AG09319 (cell line): ENCODE measurements at places on chromosomes 13 and 19.

- peak; percentile 19 for DNase-seq
These were observed 8.1 kb downstream of the B3GLCT start for GRCh38 chr13:31207661-31208552.

- DNase-seq = no peak
These were observed 7.7 kb downstream of the AKAP8 start for GRCh38 chr19:15371786-15372380.

DNA sequence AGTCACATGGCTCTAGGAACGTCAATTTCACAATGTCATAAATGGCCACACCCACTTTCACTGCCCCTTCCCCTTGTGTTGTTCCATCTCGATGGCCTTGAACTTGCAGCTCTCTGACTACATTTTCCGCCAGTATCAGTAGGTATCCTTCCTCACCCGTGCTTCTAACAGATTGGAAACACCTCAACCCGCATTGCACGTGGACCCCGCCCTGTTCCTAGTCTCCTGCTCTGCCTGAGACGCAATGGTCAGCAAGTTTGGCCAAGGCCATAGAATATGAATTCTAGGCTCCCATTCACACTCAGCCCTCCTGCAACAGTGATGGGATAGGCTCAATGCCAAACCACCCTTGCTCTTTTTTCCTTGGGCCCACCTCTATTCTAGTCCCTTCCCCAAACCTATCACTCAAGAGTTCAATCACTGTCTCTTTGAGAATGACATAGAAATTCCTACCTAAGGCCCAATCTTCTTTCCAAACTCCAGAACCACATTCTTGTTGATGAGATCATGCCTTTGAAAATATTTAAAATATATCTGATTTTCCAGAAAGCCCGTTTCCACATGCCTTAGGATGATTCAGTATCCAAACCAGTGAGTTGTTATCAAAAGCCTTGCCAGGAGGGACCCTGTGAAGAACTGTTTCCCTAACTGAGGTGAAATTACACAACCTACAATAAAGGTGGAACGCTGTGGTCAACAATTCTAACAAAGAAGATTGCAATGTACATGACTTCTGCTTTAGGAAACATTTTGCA lies 334.6 kb downstream of the MYO16 start:
- no peak for DNase-seq

DNA sequence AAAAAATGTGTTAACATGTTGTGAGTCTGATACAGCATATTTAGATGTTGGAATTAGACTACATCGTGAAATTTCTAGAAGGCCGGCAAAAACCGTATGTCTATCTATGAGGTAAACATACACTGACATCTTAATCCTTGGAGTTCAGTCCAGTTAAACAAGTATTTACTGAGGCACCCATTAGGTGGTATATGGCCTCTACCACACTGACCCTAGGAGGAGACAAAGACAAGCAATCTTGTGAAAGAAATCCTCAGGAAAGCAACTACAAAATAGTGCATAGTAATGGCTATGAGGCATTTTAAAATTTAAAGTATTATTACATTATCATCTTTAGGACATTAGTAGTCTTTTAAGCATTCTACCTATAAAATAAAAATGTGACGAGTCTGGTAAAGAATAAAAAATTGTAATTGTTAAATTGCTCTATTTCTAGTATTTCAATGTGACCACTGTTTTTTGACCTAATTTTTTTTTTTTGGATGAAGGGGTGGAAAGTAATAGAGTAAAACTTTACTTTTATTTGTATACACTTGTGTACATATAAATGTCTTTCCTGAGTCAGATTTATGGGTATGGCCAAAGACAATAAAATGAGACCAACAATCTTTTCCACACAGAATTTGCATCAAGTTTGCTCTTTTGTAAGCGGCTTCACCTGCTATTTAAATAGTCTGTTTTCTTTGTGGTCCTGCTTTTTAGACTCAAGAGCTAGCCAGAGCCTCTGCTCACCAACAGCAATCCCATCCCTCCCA lies 50.5 kb downstream of the KATNAL1 start:
- DNase-seq = no peak

DNA sequence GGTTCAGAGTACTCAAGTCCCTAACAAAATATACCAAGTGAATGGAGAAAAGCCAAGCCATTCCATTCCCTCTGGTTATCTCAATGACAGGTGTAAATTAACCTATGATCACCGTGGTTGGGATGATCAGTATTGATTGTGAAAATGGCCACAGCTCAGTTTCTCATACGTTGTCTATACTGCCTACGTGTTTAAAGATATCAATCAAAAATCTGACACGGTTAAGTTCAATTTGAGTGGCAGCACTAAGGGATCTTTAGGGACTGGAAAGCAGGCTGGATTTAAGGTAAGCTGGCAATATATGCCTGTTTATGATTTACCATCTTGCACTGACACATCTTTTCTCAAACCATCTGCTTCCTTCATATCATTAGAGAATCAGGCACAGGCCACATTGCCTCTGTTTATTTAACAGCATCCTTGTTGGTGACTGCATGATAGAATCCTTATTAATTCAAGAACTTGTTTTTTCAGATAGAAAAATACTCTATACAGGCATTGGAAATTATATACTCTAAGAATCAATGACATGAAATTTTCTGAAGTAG lies 907.9 kb downstream of the PCDH9 start:
- no peak for DNase-seq

DNA sequence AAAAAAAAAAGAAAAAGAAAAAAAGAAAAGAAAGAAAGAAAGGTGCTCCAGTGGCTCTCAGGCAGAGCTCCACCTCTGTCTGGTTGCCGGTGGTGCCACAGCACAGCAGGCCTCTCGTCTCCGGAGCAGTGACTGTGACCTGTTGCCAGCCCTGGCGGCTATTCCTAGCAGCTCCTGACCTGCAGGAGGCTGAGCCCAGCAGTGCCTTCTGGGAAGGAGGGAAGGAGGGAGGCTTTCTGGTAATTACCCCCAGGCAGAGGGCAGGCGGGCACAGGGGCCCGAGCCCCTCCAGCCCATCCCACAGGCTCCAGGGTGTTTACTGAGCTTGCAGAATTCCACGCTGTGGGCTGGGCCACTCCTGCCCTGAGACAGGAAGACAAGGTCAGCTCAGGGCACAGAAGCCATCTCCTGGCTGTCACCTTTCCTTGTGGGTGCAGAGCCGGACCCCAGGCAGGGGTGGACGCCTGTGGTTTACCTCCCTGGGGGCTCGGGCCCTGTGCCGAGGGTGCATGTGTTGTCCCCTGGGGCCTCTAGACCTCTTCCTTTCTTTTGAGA lies 77.9 kb downstream of the GNG7 start:
- DNase-seq = no peak

DNA sequence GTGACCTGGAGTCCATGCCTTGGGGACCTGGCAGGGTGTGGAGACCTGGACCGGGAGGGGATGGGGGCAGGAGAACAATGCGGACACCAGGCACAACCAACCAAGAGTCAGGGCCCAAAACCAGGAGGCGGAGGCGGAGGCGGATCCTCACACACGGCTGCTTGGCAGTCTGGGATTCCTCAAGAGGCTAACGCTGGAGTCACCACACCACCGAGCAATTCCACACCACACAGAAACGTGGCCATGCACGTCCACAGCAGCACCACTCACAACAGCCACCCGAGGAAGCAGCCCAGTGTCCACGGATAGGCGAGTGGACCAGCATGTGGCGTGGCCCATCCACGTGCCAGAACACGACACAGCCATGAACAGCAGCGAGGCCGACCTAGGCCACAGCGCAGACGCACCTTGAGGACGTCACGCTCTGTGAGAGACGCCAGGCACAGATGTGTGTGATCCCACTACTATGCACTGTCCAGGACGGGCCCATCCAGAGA lies 17.7 kb downstream of the SBNO2 start:
- DNase-seq = no peak

- no peak for DNase-seq
These were observed 4.9 kb downstream of the HRC start for GRCh38 chr19:49150106-49150943.

DNA sequence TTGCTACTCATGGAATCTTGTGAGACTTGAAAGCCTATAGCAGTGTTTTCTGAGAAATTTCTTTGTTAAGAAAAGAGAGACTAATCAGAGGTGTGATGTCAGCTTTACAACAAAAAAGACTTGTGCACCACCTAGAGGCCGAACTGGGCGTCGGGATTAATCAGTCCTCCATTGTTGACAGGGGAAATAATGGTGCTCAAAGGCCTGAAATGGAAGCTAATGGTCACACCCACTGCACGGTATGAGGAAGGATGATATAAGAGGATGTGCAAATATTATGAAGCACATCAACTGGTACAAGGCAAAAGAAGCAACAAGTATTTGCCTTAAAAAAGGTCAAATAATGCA lies 480.2 kb upstream of the MIR17HG start:
- DNase-seq = peak; percentile 14

- DNase-seq = no peak
These were observed 136.0 kb downstream of the KDM4B start for GRCh38 chr19:5104871-5105351.

DNA sequence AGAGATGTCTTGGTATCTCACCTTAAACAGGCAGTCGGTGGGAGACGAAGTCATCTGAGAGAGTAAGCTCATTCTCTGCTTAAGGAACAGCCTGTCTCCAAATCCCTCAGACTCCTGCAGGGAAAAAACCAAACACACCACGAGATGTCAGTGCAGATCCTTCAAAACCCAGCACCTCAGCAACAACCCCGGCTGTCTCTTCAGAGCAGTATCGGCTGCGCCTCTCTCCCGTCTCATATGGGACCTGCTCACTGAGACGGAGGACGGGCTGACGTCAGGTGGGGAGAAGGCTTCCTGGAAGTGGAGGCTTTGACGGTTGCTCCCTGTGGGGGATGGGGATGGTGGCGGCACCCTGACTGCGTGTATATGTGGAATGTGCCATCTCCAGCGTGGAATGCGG lies 43.6 kb downstream of the ANKRD27 start:
- no peak for DNase-seq

- no peak for DNase-seq
These were observed 760.7 kb upstream of the SLITRK6 start for GRCh38 chr13:86559901-86560300.

DNA sequence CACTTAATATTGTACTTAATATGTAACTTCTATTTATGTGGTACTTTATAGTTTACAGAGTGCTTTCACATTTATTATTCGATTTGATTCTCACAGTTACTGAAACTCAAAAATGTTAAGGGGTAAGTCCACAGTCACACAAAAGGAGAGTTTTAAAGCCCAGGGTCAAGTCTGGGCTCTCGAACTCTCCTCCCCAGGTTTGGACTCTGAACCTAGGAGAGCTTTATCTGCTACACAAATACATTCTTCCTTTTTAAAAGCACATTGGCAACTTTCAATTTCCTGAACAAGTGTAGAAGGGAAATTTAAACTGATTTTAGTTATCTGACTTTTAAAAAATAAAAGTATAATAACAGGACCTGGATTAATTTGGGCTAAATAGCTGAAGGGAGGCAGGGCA lies 139.2 kb downstream of the ZAR1L start:
- no peak for DNase-seq

GRCh38 chr13:46121033-46121432 lies 16.2 kb upstream of the CPB2 start:
- DNase-seq = no peak

DNA sequence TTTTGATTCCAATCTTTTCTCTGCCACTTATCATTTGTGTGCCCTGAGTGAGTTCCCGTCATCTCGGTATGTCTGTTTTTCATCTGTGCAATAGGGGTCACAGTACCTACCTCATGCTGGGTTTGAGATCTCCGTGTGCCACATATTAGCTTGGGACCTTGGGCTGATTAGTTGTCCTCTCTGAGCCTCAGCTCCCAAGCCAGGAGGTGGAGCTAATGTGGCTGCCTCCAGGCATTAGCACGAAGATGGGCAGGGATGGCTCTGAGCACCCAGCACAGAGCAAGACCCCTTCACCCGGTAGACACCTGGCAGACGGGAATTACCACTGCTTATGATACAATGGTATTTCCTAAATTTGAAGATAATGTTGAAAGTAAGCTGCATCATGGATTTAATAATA lies 35.8 kb upstream of the XPO4 start:
- DNase-seq = no peak

DNA sequence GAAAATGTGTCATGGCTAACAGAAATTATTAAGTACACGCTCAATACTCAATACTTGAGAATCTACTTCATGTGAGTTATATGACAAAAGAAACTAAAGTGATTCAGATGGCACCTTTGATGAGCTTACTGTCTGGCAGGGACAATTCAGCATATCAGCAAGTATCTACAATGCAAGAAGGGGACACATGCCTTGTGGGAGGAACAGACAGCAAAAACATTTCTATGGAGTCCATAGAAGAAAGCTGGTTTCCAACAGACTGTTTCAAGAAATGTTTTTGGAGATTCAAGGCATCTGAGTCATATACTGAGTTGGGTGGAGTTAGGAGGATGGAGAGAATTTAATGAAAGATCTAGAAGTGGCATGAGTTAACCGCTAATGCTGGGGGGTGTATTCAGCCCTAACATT lies 54.7 kb downstream of the MBNL2 start:
- DNase-seq = no peak
